ENCODE measurements at places on chromosomes 7 and 10.

- ATAC-seq = no peak
Observed at GRCh38 chr10:60323162-60323561, 66.5 kb downstream of the ANK3 start.

DNA sequence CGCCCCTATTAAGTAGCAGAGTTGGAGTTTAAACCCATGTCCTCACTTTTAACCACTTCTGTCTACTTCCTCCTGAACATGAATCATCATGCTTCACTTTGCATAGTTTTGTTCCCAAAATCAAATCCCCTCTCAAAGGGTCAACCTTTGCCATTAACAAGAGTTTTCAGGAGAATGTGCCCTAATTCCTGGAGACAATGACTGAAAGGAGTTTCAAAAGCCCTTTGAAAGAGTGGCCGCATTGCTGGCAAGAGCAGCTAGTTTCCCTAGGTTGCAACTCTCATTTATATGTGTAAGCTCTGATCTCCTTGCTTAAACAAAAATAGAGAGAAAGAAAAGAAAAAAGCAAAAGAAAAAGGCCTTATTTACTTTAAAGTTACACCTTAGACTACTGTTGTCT, 9.2 kb downstream of the LGI1 start:
- ATAC-seq = no peak

- ATAC-seq = peak; percentile 89
Observed at GRCh38 chr7:39414224-39415035, 151.8 kb upstream of the YAE1 start.

GRCh38 chr10:97640868-97641811, 669 bp downstream of the PI4K2A start:
- peak; percentile 20 for ATAC-seq

GRCh38 chr7:139763330-139763729, 14.5 kb downstream of the HIPK2 start:
- no peak for ATAC-seq

- ATAC-seq = no peak
Observed at GRCh38 chr7:44655341-44655740, 48.9 kb downstream of the OGDH start.

- no peak for ATAC-seq
Observed at GRCh38 chr10:35379226-35380137, 43.2 kb downstream of the CCNY start.

- no peak for ATAC-seq
Observed at GRCh38 chr7:84829719-84830118, 357.1 kb downstream of the SEMA3D start.

DNA sequence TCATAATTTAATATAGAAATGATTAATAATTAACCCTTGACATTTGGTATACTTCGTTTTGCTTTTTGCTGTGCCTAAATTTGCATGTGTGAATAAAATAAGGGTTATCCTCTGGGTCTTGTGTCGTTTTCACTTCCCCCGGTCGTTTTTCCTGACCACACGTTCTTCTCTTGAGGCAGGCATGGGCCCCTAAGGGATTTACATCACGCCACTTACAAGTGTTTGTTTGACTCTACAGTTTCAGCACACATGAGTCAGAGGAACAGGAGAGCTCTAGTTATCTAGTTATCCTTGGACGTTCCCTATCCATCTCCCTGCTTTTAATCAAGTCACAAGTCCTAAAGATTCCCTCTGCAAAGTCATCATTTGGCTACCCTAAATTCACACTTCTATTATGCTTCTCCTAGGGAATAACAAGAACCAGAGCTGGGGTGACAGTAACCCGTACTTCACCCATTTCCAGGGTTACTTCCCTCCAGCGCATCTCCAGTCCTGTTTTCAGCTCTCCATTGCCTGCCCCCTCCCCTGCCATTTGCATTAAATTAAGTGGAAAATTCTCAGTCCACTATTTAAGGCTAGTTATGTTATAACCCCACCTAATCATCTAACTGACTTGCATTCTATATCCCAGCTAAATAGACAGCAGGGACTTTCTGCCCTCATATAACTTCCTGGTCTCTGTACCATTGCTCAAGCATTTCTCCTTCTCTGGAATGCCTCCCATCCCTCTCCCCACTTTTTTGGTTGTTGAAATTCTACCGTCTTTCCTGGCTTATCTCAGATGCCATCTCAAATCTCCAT, 206.9 kb downstream of the PTEN start:
- ATAC-seq = no peak

- ATAC-seq = no peak
Observed at GRCh38 chr10:70354556-70354955, 27.9 kb downstream of the LRRC20 start.

- ATAC-seq = no peak
Observed at GRCh38 chr7:24754906-24755506, 2.3 kb downstream of the GSDME start.

GRCh38 chr10:110214371-110214826, 7.0 kb downstream of the MXI1 start:
- ATAC-seq = no peak

- ATAC-seq = no peak
Observed at GRCh38 chr7:75614401-75614800, 122.3 kb downstream of the SPDYE5 start.

DNA sequence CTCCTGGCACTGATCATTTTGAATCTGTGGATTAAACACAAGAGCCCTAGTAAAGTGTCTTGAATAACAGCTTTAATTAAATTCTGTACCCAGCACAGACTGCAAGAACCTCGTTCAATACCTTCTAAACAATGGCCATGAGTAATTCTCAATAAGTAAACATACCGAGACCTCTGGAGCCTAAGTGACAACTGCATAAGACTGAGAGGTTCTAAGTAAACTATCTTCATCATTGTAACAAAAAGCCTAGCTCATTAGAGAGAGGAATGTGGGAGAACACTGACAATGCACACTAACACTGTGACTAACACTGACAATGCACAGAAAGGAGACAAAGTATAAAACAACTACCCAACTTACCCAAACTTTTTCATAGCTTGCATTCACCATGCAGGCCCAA, 117.4 kb downstream of the ELAPOR2 start:
- ATAC-seq = no peak

All from activated T-helper 17 cell treated with anti-CD3 and anti-CD28 coated beads, Interleukin-2, amount 50 U/mL, for 72 hours (primary cell).